ENCODE measurements at places on chromosomes 16 and 17.

- no peak for DNase-seq
These were observed 45.9 kb upstream of the CHMP6 start for GRCh38 chr17:80945736-80946135.

- no peak for DNase-seq
These were observed 42.5 kb upstream of the ATP2A3 start for GRCh38 chr17:4006745-4007211.

DNA sequence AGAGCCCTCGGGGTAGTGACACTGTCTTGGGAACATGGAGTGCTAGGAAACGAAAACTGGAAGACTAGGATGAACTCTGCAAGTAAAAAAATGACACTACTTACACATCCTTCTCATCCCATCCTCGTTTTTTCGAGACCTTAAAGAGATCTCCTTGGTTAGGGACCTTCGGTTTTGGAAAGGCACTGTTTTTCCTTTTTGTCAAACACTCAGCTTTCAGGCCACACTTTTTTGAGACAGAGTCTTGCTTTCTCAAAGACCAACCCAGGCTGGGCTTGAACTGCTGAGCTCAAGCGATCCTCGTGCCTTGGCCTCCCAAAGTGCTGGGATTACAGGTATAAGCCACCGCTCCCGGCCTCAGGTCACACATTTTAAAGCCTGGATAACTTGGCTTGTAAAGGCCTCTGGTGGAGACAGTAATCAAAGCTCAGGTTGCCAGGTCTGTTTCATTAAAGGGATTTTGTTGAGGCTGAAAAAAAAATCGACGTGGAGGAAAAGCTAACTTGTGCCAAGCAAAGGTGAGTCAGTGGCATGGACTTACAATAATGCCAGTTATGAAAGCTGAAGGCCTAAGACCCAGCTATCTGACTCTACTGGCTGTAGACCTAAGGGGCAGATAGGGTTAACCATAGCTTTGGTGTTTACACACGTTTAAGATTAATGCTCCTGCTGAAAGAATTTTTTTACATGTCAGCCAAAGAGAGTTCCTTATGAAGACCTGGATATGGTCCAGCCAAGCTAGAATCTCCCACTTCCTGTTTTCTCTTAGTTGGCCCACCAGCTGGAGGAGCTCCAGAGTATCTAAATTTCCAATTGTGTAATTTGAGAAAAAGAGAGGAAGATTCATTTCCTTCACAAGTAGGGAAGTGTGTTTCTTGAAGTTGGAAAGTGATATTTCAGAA is 823 bp downstream of the NBR1 start:
- no peak for DNase-seq

- peak; percentile 33 for DNase-seq
These were observed 43.9 kb downstream of the CHD9 start for GRCh38 chr16:53098526-53099317.

GRCh38 chr17:1111599-1112443 is 68.0 kb downstream of the ABR start:
- DNase-seq: no peak

DNA sequence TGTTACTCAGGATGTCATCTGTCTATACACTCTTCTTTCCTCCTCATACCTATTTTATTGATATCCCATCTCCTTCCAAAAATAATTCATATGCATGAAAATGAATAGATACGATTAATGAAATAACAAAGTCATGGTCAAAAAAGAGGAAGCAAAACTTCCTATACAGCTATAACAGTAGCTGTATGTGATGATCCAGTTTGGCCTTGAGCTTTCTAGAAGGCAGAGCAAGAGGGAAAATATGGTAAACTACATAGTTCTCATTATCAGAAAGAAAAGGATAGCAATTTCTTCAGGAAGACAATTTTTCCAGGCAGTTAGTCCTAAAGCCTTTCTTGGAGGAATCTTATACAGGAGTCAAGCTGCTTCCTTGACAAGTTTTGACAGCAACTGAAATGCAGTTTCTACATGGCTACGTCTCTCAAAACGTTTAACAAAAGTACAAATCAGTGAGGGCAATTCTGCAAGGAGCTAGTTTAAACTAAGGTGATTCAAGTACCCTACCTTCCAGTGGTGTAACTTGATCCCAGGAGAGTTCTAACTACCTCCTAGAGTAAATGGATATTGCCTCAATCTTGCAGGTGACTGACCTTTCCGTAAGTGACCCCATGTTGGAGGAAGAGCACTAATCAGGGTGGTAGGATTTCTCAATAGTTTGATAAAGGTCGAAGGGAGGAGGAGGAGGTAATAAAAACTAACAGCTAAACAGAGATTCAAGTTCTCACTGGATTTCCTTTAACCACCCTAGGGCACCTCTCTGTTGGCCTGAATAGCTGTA is 1.0 kb downstream of the SPAG5 start:
- DNase-seq: no peak

GRCh38 chr17:75996665-75997590 is 3.7 kb upstream of the CDK3 start:
- peak; percentile 25 for DNase-seq

DNA sequence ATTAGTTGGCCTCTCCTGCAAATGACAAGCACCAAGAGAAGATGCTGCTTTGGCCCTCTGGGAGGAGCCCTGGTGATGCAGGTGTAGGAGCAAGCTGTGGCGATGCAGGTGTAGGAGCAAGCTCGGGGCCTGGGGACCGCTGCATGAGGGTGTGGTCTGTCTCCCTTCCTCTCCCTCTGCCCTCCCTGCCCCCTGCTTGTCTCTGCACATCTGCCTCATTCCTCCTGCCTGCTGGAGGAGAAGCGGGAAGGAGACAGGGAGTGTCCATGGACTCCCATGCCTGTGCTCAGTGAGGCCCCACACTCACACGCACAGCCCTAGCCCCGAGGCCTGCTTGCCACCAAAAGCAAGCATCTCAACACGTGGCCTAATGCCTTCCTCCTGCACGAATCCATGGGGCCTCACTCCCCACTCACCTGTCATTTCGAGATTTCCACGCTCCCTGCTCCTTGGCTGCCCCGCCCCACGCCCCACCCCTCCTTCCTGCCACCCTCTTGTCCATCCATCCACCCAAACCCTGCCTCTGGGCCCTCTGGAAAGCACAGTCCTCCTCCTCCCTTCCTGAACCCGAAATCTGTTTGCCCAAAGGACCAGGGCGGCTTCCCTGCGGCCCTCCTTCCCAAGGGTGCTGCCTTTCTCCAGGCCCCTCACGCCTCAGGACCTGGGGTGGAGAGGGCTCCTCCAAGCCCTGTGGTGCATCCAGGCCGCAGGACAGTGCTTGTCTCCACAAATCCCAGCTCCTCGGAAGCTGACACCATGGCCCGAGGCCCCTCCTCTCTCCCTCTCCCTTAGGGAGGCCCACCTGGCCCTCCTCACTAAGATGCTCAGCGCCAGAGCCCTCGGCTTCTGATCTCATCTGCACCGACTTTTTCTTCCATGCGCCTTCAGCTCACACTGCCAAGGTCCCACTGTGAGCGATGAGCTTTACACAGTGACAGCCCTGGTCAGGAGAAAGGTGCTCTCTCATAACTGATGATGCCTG is 11.8 kb upstream of the ALDH3A1 start:
- no peak for DNase-seq

DNA sequence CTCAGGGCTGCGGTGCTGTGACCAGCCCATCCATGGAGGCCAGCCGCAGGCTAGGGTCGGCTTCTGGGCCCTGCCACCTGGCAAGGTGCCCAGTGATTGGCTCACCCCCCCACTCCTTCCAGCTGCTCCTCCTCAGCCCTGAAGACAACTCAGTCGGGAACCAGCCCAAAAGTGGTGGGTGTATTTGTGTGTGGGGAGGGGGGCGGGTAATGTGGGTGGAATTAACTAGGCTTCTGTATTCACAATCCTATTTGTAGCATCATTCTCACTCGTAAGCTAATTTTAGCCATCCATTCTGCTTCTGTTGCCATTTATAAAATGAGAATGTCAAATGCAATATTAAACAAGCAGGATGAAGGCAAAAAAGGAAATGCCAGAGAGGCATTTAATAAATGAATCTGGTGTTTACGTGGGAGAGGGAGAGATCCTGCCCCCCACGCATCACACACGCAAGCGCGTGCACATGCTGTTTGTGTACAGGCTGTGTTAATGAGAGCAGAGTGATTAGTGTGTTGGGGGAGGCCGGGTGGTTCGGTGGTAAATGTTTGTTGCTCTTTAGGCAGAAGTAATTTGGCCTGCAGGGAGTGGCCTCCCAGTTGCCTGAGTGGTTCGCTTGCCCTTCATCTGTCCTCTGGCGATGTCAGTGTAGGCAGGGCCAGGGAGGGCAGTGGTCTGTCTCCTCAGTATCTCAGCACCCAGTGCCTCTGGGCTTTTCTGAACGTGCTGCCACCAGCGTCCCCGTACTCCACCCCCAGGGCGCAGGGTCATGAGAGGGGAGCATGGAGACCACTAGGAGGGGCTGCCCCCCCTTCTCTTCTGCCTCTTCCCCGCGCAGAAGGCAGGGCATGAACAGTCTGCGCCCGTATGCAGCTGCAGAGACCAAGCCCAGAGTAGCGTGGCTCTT is 140.1 kb downstream of the CCDC182 start:
- DNase-seq: no peak

- DNase-seq: no peak
These were observed 486.0 kb downstream of the KCNJ2 start for GRCh38 chr17:70655176-70655958.

DNA sequence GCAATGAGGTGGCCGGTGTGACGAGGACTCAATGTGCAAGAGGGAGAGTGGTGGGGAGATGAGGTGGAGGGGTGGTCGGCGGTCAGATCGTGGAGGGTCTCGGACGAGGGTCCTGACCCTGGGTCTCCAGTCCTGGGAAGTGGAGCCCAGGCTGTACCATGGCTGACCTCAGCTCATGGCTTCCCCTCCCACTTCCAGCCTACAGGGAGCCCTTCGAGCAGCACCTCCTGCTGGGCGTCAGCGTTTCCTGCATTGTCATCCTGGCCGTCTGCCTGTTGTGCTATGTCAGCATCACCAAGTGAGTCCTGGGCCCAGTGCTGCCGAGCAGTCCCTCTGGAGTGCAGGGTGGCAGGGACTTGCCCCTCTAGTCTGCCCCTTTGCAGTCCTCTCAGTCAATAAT is 41.8 kb downstream of the IL4R start:
- DNase-seq: peak; percentile 22

- DNase-seq: no peak
These were observed 7.6 kb upstream of the HNF1B start for GRCh38 chr17:37752482-37752881.

DNA sequence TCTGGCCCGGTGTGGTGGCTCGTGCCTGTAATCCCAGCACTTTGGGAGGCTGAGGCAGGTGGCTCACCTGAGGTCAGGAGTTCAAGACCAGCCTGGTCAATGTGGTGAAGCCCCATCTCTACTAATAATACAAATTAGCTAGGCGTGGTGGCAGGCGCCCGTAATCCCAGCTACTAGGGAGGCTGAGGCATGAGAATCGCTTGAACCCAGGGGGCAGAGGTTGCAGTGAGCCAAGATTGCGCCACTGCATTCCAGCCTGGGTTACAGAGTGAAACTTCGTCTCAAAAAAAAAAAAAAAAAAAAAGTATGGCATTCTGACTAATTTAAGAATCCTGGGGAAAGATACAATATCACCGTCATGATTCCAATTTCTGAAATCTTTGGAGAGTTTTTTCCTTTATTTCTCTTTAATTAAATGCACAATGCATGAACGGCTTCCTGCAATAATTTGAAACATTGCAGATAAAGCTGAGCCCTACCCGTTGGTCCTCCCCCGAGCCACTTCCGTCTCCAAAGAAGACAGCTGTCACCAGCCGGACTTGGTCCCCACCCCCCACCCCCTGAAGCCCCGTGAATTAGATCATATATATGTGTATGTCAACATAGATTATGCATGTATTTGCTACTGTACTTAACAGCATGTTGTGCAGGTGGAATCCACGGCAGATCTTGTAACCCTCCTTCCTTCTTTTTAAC is 142.6 kb upstream of the PLCG2 start:
- no peak for DNase-seq

DNA sequence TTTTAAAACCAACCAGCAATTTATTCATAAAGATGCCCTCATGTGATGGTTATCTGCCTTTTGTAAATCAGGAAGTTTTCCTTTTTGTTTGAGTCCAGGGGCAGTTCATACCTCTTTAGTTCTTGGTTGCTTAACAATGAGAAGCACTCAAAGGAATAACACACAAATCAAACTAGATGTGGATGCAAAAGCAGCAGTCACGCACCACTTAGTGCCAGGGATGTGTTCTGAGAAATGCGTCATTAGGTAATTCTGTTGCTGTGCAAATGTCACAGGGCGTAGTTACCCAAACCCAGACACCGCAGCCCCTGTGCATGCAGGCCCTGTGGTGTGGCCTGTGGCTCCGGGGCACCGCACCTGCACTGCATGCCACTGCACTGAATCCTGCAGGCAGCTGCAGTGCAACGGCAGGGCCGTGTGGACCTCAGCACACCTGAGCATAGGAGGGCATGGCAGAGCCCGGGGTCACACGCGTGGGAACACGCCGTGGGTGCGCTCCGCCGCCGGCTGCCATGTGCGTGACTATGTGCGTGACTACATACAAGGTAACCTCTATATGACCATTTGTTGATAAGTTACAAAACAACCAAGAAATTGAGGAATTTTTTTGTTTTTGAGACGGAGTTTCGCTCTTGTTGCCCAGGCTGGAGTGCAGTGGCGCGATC is 39.6 kb downstream of the PKD1 start:
- no peak for DNase-seq

GRCh38 chr17:20063665-20064648 is 54.8 kb downstream of the SPECC1 start:
- no peak for DNase-seq

- DNase-seq: no peak
These were observed 51.5 kb downstream of the B9D1 start for GRCh38 chr17:19311016-19311415.

All from activated T-helper 9 cell treated with anti-CD3 and anti-CD28 coated beads, Interleukin-2, amount 50 U/mL, for 16 hours (primary cell).